Pulmonary artery endothelial cell (primary cell): ENCODE measurements at places on chromosomes 2 and 18. TPM values are rescaled to one million over a fixed set of nuclear protein-coding genes. Genes with fewer than 3 reads are reported as not detected.

DNA sequence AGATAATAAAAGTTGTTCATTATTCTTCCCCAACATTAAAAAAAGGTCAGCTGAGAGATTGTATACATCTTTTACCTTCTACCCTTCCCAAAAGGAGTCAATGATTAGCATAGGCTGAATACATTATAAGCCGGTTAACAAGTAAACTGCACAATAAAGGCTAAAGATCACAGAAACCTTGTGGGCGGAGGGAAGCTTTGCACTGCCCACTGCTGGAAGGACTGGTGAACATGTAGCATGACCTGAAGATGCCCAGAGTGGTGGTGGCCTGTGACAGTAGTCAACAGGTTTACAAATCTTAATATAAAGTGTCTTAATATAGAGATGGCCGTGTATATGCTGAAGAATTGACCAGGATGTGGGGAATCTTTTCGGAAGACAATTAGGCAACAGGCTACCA is 35.6 kb downstream of the ARL5A start:
- no peak for DNase-seq

CCDC178 gene
- not detected in 2 replicates for total RNA-seq

DNA sequence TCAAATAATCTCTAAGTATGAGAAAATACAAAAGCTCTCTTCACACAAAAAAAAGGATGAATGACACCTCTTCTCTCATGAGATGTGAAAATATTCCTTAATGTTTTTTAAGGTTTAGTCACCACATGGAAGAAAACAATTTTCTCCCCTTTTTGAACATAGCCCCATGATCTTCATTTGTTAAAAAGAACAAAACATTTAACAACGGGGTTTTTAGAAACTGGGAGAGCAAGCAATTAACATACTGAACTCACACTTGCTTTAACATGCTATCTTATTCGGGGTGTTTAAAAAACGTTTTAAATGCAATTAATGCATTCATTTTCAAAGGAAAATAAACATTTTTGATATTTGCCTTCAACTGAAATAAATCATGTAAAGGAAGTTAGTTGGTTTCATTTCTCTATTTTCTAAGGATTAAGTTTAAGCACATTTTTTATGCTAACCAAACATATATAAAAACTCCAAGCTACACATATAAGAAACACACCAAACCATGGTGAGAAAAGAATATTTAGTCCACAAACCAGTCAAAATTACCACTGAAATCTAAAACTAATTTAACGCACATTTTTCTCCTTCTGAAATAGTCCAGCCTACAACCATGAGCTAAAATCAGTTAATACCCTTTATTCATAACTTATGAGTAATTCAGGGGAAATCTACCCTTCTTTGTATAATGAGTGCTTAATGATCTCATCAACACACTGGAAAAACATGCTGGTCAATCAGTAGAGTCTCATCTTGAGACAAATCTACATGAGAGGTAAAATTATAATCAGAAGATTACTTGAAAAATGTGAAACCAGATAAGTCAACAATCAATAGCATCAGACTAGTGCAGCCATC is 8.2 kb downstream of the FBXO11 start:
- no peak for DNase-seq

GRCh38 chr18:42458226-42458625 is 503.2 kb downstream of the PIK3C3 start:
- DNase-seq, result no peak
